ENCODE measurements at places on chromosomes 2 and 18. TPM values are rescaled to one million over a fixed set of nuclear protein-coding genes. Genes with fewer than 3 reads are reported as not detected.

GNAL gene
- total RNA-seq: 1.8 TPM

NRP2 gene
- 10.9 TPM for total RNA-seq

CDK5R2 gene
- total RNA-seq: not detected

LYPD6B gene
- total RNA-seq: not detected

AUP1 gene
- total RNA-seq: 43.5 TPM

POTEJ gene
- total RNA-seq: not detected

PRSS56 gene
- total RNA-seq: 0.12 TPM

CRYBA2 gene
- not detected for total RNA-seq

CELF4 gene
- total RNA-seq: 0.52 TPM

RIT2 gene
- total RNA-seq: not detected

NDUFS1 gene
- 536 TPM for total RNA-seq

BCL11A gene
- total RNA-seq: 18.5 TPM
